ENCODE measurements at places on chromosomes 2 and 18.

- no peak for DNase-seq
These were observed 87.9 kb downstream of the GLI2 start for GRCh38 chr2:120823551-120823950.

DNA sequence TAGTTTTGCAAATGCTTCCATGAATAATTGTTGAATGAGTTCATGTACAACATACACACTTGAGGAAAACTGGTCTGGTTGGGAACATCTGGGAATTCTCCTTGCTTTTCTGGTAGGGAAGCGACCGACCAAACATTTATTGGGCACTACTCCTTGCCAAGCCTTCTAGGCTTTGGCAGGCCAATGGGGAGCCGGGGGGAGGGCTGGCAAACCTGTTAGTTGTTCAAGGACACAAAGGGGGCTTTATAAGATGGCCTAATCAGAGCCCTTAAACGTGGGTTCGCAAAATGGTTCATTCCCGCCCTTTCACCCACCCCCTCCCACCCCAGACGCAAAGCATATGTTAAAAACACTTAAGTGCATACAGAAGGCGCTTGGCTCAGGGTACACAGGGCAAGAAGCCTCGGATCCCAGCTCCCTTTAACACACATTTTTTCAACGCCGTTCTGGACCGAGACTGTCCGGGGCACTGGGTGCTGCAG, 844 bp upstream of the VSNL1 start:
- DNase-seq: no peak

- no peak for DNase-seq
These were observed at the start of gene KCNF1 for GRCh38 chr2:10911291-10912075. Gene KCNF1, plus strand, starts transcription at chr2:10911934. Its CDS starts 493 bp downstream, at chr2:10912427.

- no peak for DNase-seq
These were observed 1352.2 kb downstream of the SUCLG1 start for GRCh38 chr2:83106853-83107252.

DNA sequence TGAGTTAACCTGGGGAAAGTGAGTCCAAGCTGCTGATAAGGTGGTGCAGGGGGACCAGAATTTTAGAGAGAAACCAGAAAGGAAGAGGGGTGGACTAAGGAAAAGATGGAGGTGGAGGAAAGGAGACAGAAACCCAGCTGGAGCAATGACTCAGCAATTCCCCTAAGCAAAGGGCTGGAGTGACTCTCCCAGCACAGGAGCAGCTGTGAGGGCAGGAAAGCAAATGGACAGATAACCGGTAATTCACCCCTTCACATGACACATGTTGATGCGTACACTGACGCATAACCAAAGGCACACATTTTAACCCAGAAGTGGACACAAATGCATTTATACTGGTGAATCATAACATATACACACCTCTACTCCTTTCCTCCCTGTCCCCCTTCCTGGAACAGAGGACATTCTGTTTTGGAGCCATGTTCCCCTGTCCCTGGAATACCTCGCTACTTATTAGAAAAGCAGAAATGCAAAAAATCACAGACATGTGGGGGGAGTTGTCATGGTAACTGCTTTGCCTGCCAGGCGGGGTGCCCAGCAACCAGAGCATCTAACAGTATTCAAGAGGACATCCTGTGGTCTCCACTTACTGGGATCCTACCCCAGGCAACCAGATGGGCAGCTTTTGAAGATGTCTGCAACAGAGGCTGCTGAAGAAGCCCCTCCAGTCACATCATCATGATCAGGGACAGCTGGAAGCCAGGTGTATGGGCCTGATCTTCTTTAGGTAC, 4.7 kb downstream of the CDK5R2 start:
- no peak for DNase-seq

DNA sequence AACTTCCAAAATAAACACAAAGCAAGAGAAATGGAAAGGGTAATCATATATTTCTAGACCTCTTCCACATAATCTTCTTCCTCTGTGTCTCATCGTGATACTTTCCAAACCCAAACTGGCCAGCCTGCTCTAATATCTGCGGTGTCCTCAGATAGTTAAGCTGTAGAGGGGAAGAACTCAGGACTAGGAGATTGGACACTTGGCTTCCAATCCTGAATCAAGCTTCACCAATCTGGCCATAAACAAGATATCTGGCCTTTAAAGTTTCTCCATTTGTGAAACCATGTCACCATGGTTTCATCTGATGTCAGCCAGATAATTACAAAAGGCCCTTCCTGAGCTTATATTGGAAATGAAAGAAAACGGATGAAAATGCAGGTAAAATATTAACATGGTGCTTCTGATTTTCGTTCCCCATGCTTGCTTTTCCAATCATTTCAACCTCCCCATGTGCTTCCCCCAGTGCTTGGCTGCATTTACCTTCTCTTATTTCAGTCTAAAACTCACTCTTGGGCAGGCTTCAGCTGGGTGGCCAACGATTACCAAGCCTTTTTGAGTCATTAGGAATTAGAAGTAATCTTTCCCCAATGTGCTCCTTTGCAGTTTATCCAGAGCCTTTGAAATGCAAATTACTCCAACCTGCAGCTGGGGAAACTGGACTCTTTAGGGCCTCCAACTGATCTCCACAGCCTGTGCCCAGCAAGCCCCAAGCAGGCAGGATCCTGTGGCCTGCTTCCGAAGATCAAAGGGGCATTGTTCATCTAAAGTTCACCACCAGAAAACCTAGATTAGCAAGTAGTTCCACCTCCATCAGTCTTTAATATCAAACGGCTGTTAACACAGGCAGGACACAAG, 44.5 kb upstream of the MYCN start:
- DNase-seq: no peak

GRCh38 chr2:37189452-37190153, 1.1 kb upstream of the SULT6B1 start:
- DNase-seq: no peak

- DNase-seq: no peak
These were observed 146.5 kb downstream of the SNTG2 start for GRCh38 chr2:1097101-1097500.

DNA sequence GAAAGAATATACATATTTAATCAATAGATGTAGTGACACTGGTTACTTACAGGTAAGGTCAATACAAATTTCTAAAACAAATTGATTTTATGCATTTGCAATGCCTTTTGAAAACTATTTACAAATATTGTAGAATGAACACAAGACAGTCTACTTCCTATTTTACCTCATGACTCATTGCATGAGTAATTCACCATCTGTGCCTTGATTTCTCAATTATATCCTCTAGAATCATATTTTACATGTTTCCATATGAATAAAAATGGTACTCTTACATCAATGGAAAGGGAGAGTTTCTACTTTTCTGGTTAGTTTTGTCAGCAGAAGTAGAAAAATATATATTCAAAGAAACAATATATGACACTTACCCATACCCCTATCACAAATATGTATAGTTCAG, 203.8 kb upstream of the CDH7 start:
- DNase-seq: no peak

DNA sequence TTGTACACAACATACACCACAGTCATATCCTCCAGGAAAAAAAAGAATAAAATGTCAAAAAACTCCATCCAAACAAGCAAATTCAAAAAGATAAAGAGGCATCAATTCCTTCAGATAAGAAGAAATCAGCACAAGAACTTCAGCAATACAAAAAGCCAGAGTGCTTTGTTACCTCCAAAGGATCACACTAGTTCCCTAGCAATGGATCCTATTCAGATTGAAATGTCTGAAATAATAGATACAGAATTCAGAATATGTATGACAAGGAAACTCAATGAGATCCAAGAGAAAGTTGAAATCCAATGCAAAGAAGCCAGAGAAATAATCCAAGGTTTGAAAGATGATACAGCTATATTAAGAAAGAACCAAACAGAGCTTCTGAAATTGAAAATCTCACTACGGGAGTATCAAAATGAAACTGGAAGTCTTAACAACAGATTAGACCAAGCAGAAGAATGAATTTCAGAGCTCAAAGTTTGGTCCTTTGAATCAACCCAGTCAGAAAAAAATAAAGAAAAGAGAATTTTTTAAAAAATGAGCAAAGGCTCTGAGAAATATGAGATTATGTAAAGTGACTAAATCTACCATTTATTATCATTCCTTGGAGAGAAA, 80.6 kb downstream of the TRABD2A start:
- DNase-seq: no peak

DNA sequence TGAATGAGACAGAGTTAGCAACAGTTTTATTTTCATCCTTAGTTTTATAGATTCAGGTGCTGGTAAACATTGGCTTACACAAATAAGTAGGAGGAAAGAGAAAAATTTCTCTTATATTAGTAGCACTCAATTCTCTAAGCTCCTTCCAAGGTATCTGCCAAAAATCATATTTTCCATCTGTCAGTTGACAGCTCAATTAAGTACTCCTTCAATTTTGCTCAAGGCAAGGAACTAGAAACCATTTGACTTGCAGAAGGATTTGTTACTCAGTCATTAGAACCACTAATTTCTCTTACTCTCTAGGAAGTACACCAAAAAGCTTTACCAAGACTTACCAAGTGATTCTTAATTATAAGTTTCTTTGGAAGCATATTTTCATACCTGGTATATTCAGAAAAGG, 101.4 kb upstream of the ATP8B1 start:
- DNase-seq: no peak

- no peak for DNase-seq
These were observed 3.7 kb upstream of the KLHL14 start for GRCh38 chr18:32776561-32776960.

DNA sequence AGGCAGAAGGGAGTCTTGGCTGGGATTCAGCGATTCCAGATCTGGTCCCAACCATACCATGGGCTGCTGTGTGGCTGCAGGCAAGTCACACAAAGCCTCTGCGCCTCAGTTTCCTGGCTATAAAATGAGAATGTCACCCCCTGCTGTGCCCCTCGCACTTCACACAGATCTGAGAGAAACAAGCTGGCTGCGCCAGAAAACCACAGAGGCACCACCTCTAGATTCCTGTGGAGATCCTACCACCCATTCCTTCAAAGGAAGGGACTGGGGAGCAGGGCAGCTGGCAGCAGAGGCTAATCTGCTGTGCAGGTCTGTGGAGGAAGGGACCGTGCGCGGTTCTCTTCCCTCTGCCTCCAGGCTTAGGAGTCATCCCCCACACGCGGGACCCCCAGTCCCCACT, 19.8 kb downstream of the NEURL3 start:
- no peak for DNase-seq

GRCh38 chr2:84881581-84882413, 913 bp upstream of the TRABD2A start:
- peak; percentile 70 for DNase-seq

GRCh38 chr2:10720306-10720705, 1.1 kb upstream of the ATP6V1C2 start:
- DNase-seq: no peak

GRCh38 chr2:113762377-113763118, 6.1 kb upstream of the SLC35F5 start:
- DNase-seq: no peak

DNA sequence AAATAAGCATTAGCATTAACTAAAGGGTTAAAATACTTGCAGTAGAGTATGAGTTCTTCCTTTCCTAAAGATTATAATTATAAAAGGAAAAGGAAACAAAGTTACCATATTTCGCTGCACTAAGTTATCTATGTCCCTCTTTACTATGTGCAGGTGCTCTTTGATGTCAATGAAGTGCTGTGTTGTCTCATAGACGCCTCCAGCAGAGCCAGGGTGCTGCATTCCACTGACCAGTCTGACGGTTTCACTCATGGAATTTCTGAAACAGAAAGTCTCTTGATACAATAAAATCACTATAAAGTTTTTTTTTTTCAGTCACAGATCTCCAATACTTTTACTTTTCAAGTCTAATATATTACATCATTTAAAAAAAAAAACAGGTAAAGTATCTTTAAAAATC, 14.5 kb upstream of the CPLX4 start:
- DNase-seq: no peak

GRCh38 chr2:144357623-144358373, 162.1 kb downstream of the ZEB2 start:
- no peak for DNase-seq

- no peak for DNase-seq
These were observed 69.5 kb downstream of the C1D start for GRCh38 chr2:67993329-67993728.

- no peak for DNase-seq
These were observed 112.1 kb downstream of the RBMS1 start for GRCh38 chr2:160381425-160381951.

- DNase-seq: no peak
These were observed 752 bp downstream of the MGAT4A start for GRCh38 chr2:98730053-98730706.

- DNase-seq: no peak
These were observed 8.8 kb upstream of the RPL31 start for GRCh38 chr2:100993294-100993693.

- DNase-seq: no peak
These were observed 234.8 kb upstream of the KYNU start for GRCh38 chr2:142642650-142643049.

DNA sequence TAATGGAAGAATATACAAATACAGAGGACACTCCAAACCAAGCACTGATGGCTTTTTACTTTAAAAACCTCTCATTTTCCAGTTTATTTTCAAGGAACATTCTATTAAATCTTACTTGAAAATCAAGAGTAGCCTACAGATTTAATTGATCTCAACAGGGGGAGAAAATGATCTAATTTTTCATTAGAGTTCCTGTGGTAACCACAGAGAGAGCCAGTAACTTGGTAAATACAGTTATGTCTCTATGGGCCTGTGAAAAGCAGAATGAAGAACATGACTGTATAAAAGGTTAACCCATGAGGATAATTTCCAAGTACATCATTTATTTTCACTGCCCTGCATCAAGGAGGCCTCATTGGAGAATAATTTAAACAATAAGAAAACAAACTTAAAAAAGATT, 39.8 kb upstream of the ITPRID2 start:
- no peak for DNase-seq

DNA sequence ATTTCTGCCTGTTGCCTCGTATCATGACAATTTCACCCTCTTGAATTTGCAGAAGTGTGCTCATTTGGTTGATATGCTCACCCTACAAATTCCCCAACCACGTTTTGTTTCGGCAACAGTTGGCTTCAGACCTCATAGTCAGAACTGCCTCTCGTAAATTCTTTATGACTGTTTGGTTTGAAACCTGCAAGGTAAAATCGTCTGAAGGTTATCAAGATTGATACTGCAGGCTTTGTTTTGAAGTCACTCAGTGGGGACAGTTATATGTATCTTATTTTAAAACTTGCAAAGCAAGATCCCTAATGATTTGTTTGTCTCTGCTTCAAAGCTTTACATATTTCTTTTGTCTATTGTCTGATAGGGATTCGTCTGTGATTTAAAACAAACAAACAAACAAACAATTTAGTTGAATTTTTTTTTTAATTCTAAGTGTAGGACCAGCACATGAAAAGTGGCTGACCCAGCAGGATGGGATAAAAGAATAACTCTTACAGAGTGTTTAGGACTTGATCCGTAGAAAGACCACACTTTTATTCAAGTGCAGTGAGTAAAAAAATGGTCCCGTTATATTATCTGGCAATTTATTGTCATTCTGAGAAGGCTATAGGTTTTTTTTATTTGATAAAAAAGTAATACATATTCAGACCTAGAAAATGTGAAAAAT, 45.7 kb upstream of the MYCN start:
- no peak for DNase-seq

DNA sequence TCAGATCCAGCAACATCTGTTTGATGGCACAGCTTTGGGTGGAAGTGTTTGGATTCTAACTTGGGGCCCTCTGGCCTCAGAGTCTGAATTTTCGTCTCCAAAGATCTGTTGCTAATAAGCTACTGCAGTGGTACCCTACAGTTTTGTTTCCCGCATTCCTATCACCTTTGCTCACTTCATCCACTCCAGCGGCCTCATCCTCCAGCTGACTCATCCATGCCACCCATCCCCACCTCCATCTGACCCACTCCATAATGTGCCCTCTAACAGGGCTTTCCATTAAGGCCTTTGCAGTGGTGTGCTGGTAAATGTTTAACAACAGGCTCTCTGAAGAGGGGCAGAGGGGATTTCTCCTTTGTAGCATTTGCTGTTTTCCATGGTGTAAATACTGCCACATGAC, 225.5 kb downstream of the TGIF1 start:
- no peak for DNase-seq

Measured in stimulated activated CD4-positive, alpha-beta T cell treated with anti-CD3 and anti-CD28 coated beads, Interleukin-1b, Interleukin-23, amount 100 ng/mL, for 1 hour (primary cell).